Mammary epithelial cell (primary cell): ENCODE measurements at places on chromosomes 6 and 20.
A peak's percentile ranks its signal among the peaks of the same experiment; 100 is the strongest.

GRCh38 chr6:120945905-120946594 lies 388.2 kb downstream of the TBC1D32 start:
- DNase-seq, result no peak

DNA sequence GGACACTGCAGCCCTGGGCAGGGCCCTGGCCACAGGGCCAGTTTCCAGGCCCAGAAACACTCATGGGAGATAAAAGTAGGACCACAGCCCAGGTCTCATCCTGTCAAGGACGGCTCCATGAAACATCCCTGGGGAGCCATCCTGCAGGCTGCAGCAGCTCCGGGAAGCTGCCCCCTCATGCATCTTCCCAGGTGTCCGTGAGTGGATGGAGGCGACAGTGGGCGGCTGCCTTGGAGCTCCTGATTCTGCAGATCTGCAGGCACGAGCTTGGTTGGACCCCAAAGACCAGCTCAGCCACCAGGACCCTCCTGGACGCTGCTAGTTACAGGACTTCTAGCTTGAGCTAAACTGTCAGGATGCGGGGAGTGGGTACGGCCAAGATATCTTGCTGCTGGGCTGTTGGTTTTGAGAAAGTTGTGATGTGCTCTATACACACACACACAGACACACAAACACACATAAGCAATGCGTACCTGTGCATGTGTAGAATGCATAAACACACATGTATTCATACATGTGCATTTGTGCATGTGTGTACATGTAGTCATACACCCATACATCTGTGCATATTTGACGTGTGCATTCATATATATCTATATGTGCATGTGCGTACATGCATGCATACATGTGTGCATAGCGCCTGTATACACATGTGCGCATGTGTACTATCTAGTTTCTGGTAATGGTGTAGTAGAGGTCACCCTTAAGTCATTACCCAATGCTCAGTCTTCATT lies 297.8 kb downstream of the TAF4 start:
- DNase-seq, result no peak

GRCh38 chr20:62009322-62009721 lies 56.4 kb downstream of the TAF4 start:
- DNase-seq, result no peak

DNA sequence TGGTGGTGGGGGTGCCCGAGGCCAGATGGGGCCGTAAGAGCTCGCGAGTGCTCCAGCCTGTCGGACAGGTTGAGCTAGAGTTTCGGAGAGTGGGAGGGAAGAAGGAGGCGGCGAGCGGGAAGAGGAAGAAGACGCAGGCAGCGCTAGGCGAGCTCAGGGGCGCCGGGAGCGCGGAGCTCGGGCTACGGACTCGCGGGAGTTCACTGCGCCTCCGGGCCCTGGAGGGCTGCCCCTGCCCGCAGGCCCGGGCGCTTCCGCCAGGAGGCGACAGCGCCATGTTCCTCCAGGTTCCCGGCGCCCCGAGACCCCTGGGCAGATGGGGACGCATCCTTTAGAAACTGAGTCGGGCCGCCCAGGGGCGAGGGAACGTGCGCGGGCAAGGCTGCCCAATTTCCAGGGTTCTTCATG lies 984 bp downstream of the TFAP2C start:
- DNase-seq, result peak; percentile 95

DNA sequence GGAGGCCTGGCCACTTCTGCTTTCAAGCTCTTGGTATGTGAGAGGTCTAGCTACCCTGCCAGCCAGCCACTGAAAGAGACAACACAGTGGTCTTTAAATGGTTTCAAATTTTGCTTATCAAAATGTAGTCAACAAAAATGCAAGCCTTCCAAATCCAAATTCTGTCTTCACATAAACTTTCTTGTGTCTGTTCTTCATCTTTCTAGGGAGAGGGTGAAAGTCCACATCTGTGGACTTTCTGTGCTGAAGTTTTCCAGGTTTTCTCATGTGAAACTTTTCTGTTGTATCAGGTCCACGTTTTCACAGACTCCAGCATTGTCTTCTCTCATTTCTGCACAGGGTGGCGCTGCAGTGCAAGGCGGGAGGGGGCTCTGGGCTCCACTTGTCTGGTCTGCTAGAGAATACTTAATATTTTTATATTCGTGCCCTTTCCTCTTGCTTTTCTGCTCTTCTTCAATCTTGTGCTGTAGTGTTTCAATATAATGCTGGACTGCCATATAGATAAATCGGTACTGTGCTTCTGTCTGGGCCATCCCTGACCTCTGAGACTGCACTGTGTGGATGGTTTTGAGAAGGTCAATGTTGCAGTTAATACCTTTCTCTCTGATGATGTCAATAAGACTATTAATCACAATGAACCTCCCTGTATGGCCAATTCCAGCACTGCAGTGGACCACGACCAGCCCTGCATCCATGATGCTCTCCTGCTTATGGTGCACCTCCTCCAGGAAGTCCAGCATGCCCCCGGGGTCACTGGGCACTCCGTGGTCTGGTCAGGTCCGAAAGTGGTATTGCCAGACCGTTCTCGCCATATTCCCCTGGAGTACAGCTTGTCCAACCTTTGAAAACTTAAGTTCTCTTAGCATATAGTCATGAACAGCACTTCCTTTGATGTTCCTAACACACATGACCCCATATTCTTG lies 161.6 kb upstream of the TNFAIP3 start:
- DNase-seq, result peak; percentile 51

- peak; percentile 39 for DNase-seq
Observed at GRCh38 chr20:63552481-63553249, 1.3 kb upstream of the FNDC11 start.

- DNase-seq, result no peak
Observed at GRCh38 chr20:3090565-3090964, 6.0 kb upstream of the AVP start.

DNA sequence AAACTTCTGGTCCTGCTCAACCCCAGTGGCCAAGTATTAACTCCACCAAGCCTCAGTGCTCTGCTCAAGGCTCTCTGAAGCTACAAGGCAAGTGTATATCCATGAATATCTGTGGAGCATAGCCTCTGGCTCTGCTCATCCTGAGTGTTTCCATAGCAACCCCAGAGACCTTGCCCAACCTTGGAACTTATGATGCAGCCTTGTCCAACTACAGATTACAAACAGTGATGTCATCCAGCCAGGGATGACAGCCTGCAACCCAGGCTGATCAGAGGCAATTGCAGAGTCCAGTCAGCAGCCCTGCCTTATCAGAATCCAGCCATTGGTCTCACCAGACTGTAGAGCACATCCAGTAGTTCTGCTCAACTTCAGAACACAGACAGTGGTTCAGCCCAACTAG lies 65.5 kb upstream of the SPACA1 start:
- DNase-seq, result no peak

DNA sequence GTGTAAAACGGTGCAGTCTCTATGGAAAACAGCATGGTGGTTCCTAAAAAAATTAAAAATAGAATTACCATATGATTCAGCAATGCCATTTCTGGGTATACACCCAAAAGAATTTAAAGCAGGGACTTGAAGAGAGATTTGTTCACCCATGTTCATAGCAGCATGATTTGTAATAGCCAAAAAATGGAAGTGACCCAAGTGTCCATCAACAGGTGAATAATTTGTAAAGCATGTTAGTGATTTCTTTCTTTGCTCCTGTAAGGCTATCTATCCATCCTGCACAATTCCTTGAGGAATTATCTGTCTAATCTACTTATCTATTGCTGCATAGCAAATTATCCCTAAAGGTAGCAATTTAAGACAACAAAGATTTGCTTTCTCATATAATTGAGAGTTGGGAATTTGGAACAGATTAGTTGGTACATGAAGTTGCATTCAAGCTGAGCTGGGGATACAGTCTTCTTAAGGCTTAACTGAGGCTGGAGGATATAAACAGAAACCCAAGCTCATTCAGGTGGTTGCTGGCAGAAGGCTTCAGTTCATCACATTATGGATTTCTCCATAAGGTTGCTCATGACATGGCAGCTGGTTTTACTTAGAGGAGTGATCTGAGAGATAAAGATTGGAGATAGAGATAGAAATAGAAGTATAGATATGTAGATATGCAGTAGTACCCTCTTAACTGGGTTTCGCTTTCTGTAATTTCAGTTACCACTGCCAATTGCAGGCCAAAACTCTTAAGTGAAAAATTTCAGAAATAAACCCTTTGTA lies 62.0 kb downstream of the IL22RA2 start:
- DNase-seq, result no peak

DNA sequence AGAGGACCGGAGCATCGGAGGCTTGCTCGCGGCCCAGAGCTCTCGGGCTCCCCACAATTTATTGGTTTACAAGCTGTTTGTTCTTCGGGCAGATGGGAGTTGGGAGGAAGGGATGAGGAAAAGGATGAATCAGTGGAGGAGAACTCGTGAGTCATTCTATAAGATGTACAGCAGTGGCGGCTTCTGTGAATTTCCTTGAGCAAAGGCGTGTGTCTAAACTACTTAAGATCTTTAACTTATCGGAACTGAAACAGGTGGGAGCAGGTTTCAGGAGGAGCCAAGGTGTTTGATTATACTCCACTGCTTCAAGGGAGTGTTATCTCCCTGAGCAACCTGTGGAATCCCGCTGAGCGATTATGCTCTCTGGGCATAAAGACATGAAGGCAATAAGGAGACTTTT lies 50.5 kb upstream of the IBTK start:
- DNase-seq, result peak; percentile 82
